ENCODE measurements at places on chromosomes 12 and 14.

DNA sequence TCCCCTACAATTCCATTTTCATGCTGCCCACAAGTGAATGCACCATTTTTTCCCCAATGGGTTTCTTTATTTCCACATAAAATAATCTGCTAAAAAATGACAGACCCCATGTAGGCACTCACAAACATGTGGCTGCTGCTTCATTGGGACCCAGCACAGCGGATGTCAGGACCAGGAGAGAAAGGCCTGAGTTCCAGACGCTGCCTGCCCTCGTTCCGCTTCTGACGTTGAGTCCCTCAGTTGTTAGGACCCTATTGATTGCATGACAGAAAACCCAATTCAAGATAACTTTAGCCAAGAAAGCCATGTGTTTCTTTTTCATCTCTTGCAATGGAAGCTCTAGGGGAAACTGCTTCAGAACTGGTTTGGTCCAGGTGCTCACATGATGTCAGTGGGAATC, 34.6 kb downstream of the ADGRD1 start:
- no peak for DNase-seq

DNA sequence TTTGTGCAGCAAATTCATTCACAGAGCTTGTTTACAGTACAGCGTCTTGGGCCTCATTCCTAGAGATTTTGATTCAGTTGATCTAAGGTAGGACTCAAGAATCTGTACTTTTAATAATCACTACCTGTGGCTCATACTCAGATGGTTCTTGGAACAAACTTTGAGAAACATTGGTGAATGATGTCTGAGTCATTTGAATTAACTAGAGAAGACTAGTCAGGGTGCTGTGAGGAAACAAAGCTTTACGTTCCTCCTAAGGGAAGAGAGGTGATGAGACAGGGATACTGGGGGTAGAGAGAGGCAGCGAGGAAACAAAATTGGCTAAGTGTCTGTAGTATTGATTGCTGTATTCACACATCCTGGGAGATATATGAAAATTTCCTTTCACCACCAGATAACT, 109.4 kb downstream of the SLC15A5 start:
- no peak for DNase-seq

GRCh38 chr12:40525054-40525453, 167.2 kb upstream of the CNTN1 start:
- no peak for DNase-seq

- no peak for DNase-seq
Observed at GRCh38 chr14:94646066-94646465, 33.9 kb downstream of the SERPINA3 start.

DNA sequence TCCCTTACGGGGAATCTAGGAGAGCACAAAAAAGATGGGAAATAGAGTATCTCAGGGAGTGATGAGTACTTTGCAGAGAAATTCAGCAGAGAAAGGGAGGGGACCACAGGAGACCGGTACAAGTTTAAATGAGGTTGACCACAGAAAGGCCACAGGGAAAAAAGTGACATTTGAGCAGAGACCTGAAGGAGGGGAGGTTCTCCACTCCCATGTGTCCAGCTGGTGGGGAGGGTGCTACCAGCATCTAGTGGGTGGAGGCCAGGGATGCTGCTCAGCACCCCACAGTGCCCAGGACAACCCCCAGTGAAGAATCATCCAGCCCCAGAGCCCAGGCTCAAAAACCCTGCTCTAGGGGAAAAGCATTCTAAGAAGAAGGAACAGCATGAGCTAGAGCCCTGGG, 34.6 kb downstream of the TESC start:
- no peak for DNase-seq

DNA sequence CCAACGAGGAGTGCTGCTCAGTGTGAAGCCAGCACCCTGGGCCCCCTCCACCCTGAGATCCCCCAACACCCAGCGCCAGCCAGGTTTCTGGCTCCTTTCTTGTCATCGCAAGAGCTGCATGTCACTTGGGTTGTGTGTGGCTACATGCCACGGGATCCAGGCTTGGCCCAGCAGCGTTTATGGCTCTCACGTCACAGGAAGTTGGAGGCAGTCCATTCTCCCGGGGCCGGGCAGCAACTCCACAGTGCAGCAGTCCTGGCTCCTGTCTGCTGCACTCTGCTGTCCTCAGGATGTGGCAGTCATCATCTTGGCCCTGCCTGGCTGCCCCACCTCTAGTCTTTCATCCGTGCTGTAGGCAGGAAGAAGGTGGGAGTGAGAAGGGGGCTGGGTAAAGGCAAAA, 78.3 kb downstream of the AACS start:
- no peak for DNase-seq

- DNase-seq, result no peak
Observed at GRCh38 chr14:22282417-22282816, 306.6 kb downstream of the DAD1 start.

- DNase-seq, result no peak
Observed at GRCh38 chr12:92146497-92147224, 1.0 kb upstream of the BTG1 start.
